Forelimb muscle (tissue), 1 donor: ENCODE measurements at places on chromosomes 16 and 17. TPM values are rescaled to one million over a fixed set of nuclear protein-coding genes. Genes with fewer than 3 reads are reported as not detected.

GRCh38 chr17:81885454-81885853 is 5.9 kb downstream of the ALYREF start:
- no peak for DNase-seq

DNA sequence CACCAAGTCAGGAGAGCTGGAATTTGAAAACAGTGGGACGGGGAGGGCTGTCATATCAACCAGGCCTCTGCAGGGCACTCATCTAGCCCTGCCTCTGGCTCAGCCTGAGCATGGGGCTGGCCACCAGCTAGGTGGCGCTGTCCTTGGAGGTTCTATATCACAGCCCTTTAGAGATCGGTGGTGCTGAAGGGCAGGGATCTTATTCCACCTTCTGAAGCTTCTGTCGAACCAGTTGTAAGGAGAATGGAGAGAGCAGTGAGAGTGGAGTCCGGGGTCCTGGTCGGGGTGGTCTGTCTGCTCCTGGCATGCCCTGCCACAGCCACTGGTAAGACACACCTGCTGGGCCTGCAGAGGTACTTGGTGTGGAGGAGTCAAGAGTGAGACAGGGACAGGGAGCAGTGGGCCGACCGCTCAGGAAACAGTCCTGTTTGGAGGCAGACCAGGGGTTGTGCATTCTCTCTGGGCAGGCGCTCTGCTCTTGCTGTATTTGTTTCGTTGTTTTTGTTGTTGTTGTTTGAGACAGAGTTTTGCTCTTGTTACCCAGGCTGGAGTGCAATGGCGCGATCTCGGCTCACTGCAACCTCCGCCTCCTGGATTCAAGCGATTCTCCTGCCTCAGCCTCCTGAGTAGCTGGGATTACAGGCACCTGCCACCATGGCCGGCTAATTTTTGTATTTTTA is at the start of gene CES3:
TSS of gene CES3 (plus strand) at position 202 of the 680 bp plus-strand sequence. CDS start at position 244, 42 bp downstream.
- no peak for DNase-seq

- DNase-seq: no peak
Observed at GRCh38 chr17:3556916-3557767, 470 bp downstream of the TRPV3 start.

DNA sequence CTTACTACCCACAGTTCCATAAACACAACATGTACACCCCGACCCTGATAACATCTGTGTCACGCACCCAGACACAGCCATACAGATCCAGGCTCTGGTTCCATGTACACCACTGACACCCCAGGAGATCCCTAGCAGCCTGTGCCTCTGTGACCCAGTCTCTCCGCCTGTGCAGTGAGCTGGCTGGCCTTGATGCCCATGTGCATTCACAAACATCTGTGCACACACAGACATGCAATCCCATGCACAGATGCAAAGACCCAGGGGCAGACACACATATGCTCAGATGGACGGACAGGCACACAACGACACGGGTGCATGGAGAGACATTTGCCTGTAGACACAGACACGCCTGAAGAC is 4.1 kb downstream of the CCDC102A start:
- no peak for DNase-seq

- DNase-seq: no peak
Observed at GRCh38 chr17:44770166-44770925, 11.6 kb downstream of the ADAM11 start.

- no peak for DNase-seq
Observed at GRCh38 chr16:52051414-52052172, 495.4 kb downstream of the TOX3 start.

DNA sequence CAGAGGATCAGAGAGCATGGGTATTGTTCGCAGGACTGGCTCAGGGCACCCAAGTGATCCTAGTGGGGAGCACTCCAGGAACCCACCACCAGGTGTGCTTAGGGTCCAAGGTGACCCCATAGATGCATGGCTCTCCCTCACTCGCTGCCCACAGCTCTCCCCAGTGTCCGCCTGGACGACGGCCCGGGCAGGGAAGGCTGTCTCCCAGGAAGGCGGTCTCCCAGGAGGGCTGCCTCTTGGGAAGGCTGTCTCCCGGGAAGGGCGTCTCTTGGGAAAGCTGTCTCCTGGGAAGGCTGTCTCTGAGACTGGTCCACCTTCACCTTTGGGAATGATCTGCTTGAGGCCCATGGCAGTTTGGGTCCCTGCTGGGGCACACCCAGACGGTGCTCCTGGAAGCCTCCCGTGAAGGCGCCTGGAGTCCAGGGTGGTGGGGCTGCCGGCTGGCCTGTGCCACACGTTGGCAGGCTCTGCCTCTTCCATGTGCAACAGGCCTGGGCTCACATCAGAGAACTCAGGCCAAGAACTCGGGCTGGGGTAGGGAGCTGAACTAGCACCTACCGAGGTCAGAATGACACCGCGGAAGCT is 5.0 kb downstream of the ECI1 start:
- DNase-seq: no peak

DNA sequence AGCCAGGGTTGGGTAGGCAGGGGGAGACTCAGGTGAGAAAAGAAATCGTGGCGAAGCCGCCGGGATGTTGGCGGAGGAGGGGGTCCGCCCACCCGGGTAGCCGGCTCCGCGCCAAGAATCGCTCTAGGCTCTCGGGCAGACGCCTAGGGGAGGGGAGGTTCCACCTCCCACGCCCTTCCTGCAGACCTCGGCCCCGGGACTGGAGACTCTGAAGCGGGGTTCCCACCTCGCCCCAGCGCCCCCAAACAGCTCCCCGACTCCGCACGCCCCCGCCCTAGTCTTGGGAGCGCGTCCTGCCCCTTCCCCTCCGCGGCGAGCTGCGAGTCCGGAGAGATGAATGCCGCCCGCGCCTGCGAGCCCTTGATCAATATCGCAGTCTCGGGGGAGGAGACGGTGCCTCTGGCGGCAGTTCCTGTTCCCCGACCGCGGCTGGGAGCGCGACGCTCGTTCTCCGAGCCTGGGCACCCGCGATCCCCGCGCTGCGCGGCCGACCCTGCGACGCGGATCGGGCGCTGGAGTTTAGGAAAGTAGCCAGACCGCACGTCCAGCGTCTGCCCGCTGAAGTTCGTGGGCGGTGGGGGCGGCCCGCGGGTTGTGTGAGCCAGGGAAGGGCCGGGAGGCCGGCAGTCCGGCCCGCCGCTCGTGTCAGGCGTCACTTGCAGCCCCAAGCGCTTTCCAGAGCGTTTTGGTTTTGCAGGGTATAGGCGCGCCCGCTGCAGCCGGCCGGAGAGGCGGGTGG is 790 bp downstream of the CRHR1 start:
- no peak for DNase-seq

- DNase-seq: no peak
Observed at GRCh38 chr16:30721606-30722005, 22.6 kb downstream of the SRCAP start.

GRCh38 chr16:79182616-79183015 is 417.9 kb downstream of the MAF start:
- no peak for DNase-seq

DNA sequence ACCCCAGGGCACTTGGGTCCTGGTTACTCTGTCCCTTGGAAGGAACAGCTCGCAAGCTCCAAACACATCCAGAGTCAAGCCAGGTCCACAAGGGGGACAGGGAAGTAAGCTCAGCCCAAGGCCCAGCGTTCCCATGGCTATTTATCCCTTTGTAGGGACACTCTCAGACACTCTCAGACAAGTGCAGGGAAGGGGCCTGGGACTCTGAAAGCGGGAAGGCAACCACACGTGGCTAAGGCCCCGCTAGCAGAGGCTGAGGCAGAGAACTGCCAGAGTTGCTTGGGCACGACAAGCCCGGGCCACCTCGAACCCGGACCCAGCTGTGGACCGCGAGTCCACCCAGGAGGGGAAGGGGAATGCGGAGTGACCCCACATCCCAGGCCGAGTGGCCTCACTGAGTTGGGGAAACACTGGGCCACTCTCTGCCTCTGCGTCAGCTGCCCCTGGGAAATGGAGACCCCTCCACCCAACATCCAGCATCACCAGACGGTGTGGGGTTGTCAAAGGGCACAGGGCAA is 10.2 kb downstream of the NPTX1 start:
- no peak for DNase-seq

DNA sequence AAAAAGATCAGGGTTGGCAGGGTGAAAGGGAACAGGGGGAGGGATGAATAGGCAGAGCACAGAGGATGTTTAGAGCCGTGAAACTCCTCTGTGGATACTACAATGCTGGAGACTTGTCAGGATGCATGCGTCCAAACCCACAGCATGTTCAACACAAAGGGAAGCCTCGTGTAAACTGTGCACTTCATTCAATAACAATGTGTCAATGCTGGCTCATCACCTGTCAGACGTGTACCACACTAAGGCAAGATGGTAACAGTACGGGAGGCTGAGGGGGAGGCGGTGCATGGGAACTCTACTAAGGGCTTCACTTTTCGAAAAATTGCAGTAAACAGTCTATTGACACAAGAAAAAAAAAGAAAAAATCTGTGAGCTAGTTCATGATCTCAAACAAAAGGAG is 63.7 kb downstream of the C16orf95 start:
- DNase-seq: no peak

- DNase-seq: no peak
Observed at GRCh38 chr16:81669473-81670350, 109.4 kb upstream of the PLCG2 start.

- peak; percentile 25 for DNase-seq
Observed at GRCh38 chr17:52383493-52384100, 225.1 kb upstream of the CA10 start.

DNA sequence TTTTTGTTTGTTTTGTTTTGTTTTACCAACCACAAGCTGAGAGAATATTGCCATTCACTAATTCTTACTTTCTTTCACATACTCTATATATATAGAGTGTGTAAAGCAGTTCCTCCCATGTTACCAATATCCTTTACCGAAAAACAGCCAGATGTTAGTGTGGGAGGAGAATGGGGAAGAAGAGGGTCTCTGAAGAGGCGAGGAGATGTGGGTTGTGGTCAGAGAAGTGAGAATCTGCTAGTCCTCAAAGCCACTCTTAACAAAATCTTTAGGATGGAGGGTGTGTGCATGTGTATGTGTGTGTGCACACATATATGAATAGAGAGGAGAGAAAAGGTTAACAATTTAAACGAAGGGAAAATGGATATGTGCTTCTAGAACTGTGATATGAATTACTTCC is 80.6 kb downstream of the TUBD1 start:
- DNase-seq: no peak

- DNase-seq: no peak
Observed at GRCh38 chr16:87603684-87604633, 1.7 kb downstream of the JPH3 start.

DNA sequence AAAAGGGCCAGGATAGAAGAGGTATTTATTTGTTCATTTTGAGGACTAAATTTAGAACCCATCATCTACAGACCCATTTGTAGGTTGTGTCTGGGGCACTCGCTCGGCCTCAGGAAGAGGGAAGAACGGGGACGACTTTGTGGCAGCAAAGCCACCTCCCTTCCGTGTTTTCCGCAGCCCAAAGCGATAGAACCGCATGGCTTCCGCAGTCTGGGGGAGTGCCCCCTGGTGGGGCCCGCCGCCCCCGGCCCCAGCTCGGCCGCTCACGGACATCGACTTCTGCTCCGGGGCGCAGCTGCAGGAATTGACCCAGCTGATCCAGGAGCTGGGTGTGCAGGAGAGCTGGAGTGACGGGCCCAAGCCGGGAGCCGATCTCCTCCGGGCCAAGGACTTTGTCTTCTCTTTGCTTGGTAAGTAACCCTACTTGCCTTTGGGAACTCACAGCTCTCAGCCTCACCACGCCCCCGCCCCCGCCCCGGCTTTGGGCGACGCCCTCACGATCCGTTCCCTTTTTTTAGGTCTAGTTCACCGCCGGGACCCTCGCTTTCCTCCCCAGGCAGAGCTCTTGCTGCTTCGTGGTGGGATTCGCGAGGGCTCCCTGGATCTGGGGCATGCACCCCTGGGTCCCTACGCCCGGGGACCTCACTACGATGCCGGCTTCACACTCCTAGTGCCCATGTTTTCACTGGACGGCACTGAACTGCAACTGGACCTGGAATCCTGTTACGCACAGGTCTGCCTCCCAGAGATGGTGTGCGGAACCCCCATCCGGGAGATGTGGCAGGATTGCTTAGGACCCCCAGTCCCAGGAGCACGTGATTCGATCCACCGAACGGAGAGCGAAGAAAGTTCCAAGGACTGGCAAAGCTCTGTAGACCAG is 681 bp downstream of the TMEM102 start:
- no peak for DNase-seq

DNA sequence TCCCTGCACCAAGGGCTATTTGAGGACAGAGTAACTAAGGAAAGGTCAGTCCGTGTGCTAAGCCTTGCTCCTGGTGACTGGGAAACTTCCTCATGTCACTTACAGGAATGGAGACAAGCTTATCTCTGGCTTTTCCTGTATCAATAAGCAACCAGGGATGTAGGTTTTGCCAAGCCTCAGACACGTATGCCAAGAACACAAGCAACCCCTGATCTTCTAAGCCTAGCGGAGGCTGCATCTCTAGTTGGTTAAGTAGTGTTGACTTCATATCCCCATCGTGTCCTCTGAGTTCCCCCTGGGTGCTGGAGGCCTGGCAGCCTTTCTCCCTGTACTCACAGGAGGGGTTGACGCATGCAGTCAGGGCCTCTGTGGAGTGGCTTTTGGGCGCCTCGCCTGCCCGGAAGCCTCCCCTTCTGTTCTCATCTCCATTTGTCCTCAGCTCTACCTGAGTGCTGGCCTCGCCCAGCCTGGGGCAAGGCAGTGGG is 1.4 kb upstream of the C1QTNF1 start:
- no peak for DNase-seq

DNA sequence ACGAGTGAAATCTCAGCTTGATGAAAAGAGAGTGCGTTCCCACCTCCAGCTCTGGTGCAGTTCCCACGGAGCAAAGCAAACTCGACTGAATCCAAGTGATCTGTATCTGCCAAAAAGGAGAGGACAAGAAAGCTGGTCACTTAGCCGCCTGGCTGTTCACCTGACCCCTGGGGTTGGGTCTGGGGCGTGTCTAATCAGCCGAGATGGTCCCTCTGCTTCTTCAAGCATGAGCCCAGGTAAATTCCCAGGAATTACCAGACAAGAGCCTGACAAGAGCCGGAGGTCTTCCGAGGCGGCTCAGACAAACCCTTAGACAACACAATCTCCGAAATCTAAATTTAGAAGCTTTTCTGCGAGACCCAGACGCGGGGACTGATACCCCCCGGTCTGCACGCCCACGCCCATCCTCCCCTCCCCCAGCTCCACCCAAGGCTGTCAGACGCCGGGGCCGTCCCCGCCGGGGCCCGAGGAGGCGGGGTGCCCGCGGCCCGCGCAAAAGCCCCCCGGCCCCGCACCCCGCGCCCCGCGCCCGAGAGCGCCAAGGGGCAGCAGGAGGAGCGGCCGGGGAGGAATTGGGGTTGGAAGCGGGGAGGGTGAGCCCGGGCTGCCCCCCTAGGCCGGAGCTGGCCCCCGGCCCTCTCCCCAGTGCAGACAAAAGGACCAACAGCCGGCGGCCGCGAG is 674 bp downstream of the ZNF821 start:
- DNase-seq: no peak

The RUNDC3A gene
- polyA plus RNA-seq: 2.0 TPM

The EME1 gene
- polyA plus RNA-seq: 4.8 TPM

The ARHGAP44 gene
- polyA plus RNA-seq: 4.8 TPM

The AGRP gene
- polyA plus RNA-seq: not detected

The CMTM1 gene
- 7.3 TPM for polyA plus RNA-seq

The ERN1 gene
- 5.6 TPM for polyA plus RNA-seq
